Stimulated activated CD4-positive, alpha-beta T cell treated with anti-CD3 and anti-CD28 coated beads, Interleukin-12 subunit alpha, Interleukin-12 subunit beta, amount 100 ng/mL, for 24 hours (primary cell): ENCODE measurements at places on chromosomes 1 and 21.

- no peak for DNase-seq
These were observed 1.0 kb downstream of the RER1 start for GRCh38 chr1:2392686-2393085.

- no peak for DNase-seq
These were observed 3.6 kb downstream of the CHAF1B start for GRCh38 chr21:36388835-36389234.

- no peak for DNase-seq
These were observed 119.0 kb upstream of the ADGRL2 start for GRCh38 chr1:81681601-81682266.

DNA sequence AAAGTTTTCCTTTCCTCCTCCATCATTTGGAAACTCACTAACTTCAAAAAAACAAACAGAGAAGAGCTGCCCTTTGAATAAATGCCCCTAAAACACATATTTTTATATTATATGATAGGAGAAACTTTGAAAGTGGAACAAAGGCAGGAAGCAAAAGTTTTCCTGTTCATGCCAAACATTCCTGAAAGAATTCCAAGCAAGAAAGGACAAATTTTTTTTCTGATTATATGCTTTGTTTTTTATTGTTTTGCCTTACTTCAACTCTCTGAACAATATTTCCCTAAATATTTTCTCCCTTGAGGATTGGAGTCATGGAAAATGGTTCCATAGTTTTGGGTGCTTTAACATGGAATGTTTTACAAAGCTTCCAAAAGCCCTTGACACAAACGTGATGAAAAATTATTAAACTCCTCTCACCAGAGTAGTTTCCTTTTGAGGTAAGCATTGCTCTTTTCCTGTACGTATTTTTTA is 638.5 kb upstream of the CAMK1G start:
- no peak for DNase-seq

- no peak for DNase-seq
These were observed 221.4 kb upstream of the PKN2 start for GRCh38 chr1:88462488-88463261.

DNA sequence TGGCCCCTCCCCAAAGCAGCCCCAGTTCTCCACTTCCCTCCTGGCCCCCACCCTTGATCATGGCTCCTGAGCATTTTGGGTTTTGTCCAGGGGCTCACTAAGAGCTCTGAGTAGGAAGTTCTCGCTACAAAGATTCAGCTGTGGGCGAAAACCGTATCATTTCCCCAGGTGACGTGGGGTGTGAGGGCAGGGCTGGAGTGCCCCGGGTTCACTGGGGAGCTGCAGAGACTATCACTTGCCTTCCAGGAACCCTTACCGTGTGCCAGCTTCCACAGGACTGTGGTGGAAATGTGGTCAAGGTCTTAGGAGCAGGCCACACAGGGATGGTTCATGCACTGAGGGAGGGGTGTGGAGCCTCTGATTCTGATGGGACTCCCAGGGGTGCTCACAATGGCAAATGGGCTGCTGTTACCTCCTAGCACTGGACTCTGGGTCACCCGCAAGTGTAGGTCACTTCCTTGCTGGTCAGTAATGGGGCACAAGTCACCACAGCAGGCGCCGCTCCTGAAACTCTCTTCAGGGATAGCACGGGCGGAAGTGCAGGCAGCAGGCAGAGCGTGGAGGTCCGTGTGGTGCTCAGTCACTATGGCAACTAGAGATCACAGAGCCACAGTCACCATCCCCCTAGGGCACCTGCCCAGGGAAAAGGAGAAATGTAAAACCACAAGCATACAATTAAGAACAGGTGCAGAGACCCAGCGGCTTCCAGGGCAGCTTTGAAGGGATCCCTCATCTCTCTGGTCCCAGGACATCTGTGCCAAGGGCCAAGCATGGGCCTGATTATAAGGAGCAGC is 35.4 kb downstream of the RSPH1 start:
- no peak for DNase-seq

DNA sequence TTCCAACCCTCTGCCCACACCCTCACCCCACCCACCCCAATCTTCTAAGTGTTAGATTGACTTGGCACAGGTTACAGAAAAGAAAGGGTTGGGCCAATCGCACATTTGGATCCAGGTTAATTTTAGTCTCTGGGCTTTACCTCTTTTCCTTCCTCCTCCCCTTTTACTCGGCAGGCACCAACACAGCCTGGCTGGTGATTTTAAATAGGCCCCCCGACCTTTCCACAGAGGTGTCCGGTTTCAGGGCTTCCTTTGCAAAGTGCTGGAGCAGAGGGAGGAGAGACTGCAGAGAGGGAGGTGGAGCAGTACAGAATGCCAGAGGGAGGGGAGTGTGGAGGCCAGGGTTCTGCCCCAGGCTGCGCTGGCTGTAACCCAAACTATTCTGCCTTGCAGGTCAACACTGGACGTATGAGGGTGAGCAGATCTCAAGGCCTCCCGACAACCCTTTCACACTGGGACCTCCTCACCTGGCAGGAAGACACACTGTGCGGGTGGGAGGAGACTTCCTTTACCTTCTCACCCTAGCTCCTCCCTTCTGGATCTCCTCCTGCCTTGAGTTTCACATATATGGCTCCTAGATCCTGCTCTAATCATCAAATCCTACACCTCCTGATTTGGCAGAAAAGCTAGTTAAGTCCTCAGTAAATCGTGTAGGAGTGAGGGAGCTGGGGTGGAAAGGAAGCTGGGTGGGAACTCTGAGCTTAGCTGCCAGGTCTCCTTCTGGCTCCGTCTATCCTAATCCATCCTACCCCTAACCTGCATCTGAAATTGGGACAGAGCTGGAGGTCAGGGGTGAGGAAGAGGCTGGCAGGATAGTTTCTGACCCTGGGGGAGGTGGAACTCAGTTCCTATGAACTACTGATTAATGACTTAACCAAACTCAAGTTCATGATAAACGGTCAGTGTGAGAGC is 2.4 kb downstream of the CA14 start:
- no peak for DNase-seq
